Activated naive CD8-positive, alpha-beta T cell treated with anti-CD3 and anti-CD28 coated beads for 36 hours (primary cell): ENCODE measurements at places on chromosomes 1 and 21. TPM values are rescaled to one million over a fixed set of nuclear protein-coding genes. Genes with fewer than 3 reads are reported as not detected.

GRCh38 chr1:157025385-157025784 lies 20.2 kb downstream of the ARHGEF11 start:
- peaks cover 33% of the 10 kb centered on the region for H3K27me3 ChIP-seq
- H3K36me3 ChIP-seq = no peaks in the 10 kb centered on the region
- H3K4me3 ChIP-seq = no peak overlapping the region
- DNase-seq = no peak
- no peaks in the 10 kb centered on the region for H3K4me1 ChIP-seq
- H3K27ac ChIP-seq = no peak overlapping the region

- peaks cover 8% of the 10 kb centered on the region for H3K36me3 ChIP-seq
- no peaks in the 10 kb centered on the region for H3K4me1 ChIP-seq
- DNase-seq = no peak
- H3K4me3 ChIP-seq = no peak overlapping the region
- H3K27me3 ChIP-seq = no peaks in the 10 kb centered on the region
- no peak overlapping the region for H3K27ac ChIP-seq
These were observed 7.7 kb downstream of the LSS start for GRCh38 chr21:46220847-46221246.

DNA sequence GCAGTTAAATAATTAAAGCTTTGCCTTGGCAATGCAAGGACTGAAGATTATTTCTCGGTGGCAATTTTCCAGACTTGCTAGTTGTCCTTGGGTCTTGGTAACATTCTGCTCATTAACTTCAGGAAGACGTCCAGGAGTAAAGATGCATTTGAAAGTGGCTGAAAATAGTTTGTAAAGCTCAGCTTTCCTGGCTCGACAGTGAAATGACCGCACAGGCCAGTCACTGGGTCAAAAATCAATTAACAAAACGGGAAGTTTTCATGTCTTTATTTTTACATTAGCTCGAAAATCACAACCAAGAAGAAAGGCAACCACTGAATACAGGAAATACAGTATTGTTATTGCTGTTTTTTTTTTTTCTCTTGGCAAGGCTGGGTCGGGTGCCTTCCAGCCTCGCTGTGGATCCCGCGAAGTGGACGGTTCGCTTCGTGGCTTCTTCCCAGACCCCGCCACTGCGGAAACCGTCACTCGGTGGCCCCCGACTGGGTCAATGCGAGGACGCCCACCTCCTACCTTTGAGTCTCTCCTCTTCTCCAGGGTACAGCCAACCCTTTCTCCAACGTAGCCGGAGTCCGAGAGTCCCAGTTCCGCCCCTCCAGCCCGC lies 479 bp upstream of the SNX7 start:
- peaks cover 66% of the 10 kb centered on the region for H3K27me3 ChIP-seq
- peak overlapping the region; percentile 34 for H3K4me3 ChIP-seq
- no peaks in the 10 kb centered on the region for H3K36me3 ChIP-seq
- no peak for DNase-seq
- H3K4me1 ChIP-seq = peaks cover 8% of the 10 kb centered on the region

DNA sequence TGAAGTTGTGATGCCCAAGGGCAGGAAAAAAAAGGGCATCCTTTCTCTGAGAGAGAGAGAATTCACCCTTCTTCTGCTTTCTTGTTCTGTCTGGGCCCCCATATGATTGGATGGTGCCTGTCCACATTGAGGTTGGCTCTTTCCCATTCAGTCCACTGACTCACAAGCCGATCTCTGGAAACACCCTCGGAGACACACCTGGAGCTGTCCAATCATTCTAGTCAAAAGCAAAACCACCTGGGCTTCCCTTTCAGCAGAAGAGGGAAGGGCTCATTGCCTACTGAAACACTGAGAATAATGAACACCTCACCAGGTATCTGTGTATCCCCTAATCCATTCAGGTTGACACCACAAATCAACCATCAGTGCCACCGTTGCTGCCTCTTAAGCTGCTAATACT lies 103.7 kb upstream of the GNG12 start:
- no peaks in the 10 kb centered on the region for H3K36me3 ChIP-seq
- no peak overlapping the region for H3K27ac ChIP-seq
- H3K27me3 ChIP-seq = peaks cover 10% of the 10 kb centered on the region
- no peak for DNase-seq

DNA sequence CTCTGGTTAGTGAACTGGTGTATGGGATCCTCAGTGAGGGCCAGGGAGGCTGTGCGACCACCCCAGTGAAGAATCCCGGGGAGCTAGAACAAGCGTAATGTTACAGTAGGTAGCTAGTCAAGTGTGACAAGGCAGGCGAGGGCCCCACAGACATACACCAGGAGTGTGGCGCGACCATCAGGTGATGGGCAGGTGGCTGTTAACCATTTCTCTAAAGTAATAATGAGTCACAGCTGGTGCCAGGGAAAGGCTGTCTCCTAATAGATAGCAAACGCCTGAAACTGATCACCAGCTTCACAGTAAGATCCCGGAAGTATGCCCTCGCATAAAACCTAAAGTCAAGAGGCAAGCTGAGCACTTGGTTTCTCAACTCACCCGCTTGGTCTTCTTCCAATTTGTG lies 40.5 kb upstream of the TARBP1 start:
- H3K4me3 ChIP-seq = no peak overlapping the region
- DNase-seq = no peak
- H3K27me3 ChIP-seq = no peaks in the 10 kb centered on the region
- no peaks in the 10 kb centered on the region for H3K36me3 ChIP-seq
- H3K27ac ChIP-seq = no peak overlapping the region
- H3K4me1 ChIP-seq = peaks cover 31% of the 10 kb centered on the region

- peaks cover 5% of the 10 kb centered on the region for H3K4me1 ChIP-seq
- H3K27me3 ChIP-seq = peaks cover 32% of the 10 kb centered on the region
- peak; percentile 63 for DNase-seq
- H3K4me3 ChIP-seq = no peak overlapping the region
- H3K36me3 ChIP-seq = no peaks in the 10 kb centered on the region
- no peak overlapping the region for H3K27ac ChIP-seq
These were observed 1.6 kb upstream of the AJAP1 start for GRCh38 chr1:4652631-4653327.

- H3K27me3 ChIP-seq = no peaks in the 10 kb centered on the region
- H3K36me3 ChIP-seq = no peaks in the 10 kb centered on the region
- no peak for DNase-seq
- no peak overlapping the region for H3K27ac ChIP-seq
These were observed 13.1 kb upstream of the PRRC2C start for GRCh38 chr1:171472183-171472647.

GRCh38 chr1:211903490-211904245 lies 73.1 kb upstream of the LPGAT1 start:
- no peaks in the 10 kb centered on the region for H3K4me1 ChIP-seq
- no peaks in the 10 kb centered on the region for H3K27me3 ChIP-seq
- no peak overlapping the region for H3K27ac ChIP-seq
- DNase-seq = no peak
- H3K36me3 ChIP-seq = no peaks in the 10 kb centered on the region
- H3K4me3 ChIP-seq = no peak overlapping the region

GRCh38 chr1:150557065-150557600 lies 7.9 kb downstream of the ADAMTSL4 start:
- H3K36me3 ChIP-seq = no peaks in the 10 kb centered on the region
- H3K4me1 ChIP-seq = peaks cover 20% of the 10 kb centered on the region
- H3K27ac ChIP-seq = no peak overlapping the region
- peaks cover 4% of the 10 kb centered on the region for H3K27me3 ChIP-seq
- no peak for DNase-seq

- no peak overlapping the region for H3K27ac ChIP-seq
- DNase-seq = peak; percentile 81
- no peaks in the 10 kb centered on the region for H3K27me3 ChIP-seq
These were observed 15.5 kb upstream of the GSTM4 start for GRCh38 chr1:109640285-109640865.

GRCh38 chr21:35506352-35506751 lies 457.2 kb upstream of the RUNX1 start:
- no peak overlapping the region for H3K4me3 ChIP-seq
- no peak overlapping the region for H3K27ac ChIP-seq
- H3K36me3 ChIP-seq = no peaks in the 10 kb centered on the region

GRCh38 chr1:238672262-238672661 lies 714.1 kb upstream of the CHRM3 start:
- H3K27me3 ChIP-seq = no peaks in the 10 kb centered on the region
- DNase-seq = no peak
- H3K36me3 ChIP-seq = no peaks in the 10 kb centered on the region
- no peak overlapping the region for H3K4me3 ChIP-seq
- H3K4me1 ChIP-seq = no peaks in the 10 kb centered on the region

- H3K4me1 ChIP-seq = peaks cover 5% of the 10 kb centered on the region
- H3K27me3 ChIP-seq = no peaks in the 10 kb centered on the region
- no peak overlapping the region for H3K4me3 ChIP-seq
- H3K27ac ChIP-seq = no peak overlapping the region
- no peaks in the 10 kb centered on the region for H3K36me3 ChIP-seq
These were observed 8.9 kb downstream of the CITED4 start for GRCh38 chr1:40853113-40853884.

- H3K27me3 ChIP-seq = peaks cover 12% of the 10 kb centered on the region
- H3K4me1 ChIP-seq = no peaks in the 10 kb centered on the region
- no peaks in the 10 kb centered on the region for H3K36me3 ChIP-seq
- no peak overlapping the region for H3K4me3 ChIP-seq
- H3K27ac ChIP-seq = no peak overlapping the region
These were observed 24.6 kb upstream of the PLPPR4 start for GRCh38 chr1:99239690-99240089.

- DNase-seq = no peak
- H3K4me3 ChIP-seq = peak overlapping the region; percentile 94
- peak overlapping the region; percentile 23 for H3K27ac ChIP-seq
- peaks cover 27% of the 10 kb centered on the region for H3K36me3 ChIP-seq
- H3K27me3 ChIP-seq = no peaks in the 10 kb centered on the region
These were observed 898 bp downstream of the C1orf174 start for GRCh38 chr1:3898994-3899753.

DNA sequence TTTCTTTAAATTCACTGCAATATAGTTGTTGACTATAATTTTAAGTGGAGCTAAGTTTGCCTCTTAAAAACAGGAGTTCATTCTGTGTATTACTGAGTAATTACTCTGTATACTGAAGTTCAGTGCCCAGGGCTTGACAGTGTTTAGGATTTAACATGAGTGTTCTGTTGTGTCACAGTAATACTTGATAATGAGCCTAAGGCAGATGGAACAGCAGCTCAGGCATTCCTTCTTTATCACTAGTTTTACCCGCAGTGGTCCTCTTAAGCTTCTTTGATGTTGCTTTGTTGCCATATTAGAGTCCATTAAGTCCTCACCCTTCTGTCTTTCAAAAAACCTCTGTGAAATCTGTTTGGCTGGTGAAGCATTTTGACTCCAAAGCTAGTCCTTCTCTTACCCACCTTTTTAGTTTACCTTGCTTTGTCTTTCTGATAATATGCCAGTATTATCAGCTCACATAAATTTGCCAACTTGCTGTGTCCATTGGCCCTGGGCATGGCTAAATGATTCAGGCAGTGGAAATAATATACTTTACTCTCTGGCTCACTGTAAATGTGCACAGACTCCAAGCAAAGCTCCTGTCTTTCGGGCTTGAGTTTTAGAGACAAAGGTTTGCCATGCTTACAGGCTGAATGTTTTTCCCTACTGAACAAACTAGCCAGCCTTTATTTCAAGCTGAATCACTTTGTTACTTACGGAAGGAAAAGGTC lies 17.7 kb downstream of the HIPK1 start:
- peak overlapping the region; percentile 80 for H3K27ac ChIP-seq
- no peak for DNase-seq
- H3K4me3 ChIP-seq = peak overlapping the region; percentile 60
- H3K4me1 ChIP-seq = peaks cover 73% of the 10 kb centered on the region
- no peaks in the 10 kb centered on the region for H3K27me3 ChIP-seq
- peaks cover 40% of the 10 kb centered on the region for H3K36me3 ChIP-seq

GRCh38 chr1:209057901-209058300 lies 525.6 kb upstream of the CAMK1G start:
- DNase-seq = no peak
- no peak overlapping the region for H3K4me3 ChIP-seq
- peaks cover 8% of the 10 kb centered on the region for H3K27me3 ChIP-seq
- no peak overlapping the region for H3K27ac ChIP-seq
- no peaks in the 10 kb centered on the region for H3K36me3 ChIP-seq

- H3K4me1 ChIP-seq = peaks cover 64% of the 10 kb centered on the region
- H3K27ac ChIP-seq = no peak overlapping the region
- DNase-seq = no peak
- H3K36me3 ChIP-seq = no peaks in the 10 kb centered on the region
- no peaks in the 10 kb centered on the region for H3K27me3 ChIP-seq
- no peak overlapping the region for H3K4me3 ChIP-seq
These were observed 24.1 kb upstream of the ABCG1 start for GRCh38 chr21:42194863-42195262.

KLHDC7A gene
- total RNA-seq = not detected

RNF187 gene
- 119 TPM for total RNA-seq

SDE2 gene
- 20.0 TPM for total RNA-seq

SEMA4A gene
- total RNA-seq = 16.1 TPM

RPS8 gene
- total RNA-seq = 2,665 TPM

HES3 gene
- total RNA-seq = not detected

LMOD1 gene
- not detected for total RNA-seq

TFF2 gene
- total RNA-seq = not detected

ELF3 gene
- 0.30 TPM for total RNA-seq

BEND5 gene
- 48.3 TPM for total RNA-seq

TENT5C gene
- total RNA-seq = 4.2 TPM

ITLN2 gene
- not detected for total RNA-seq

TINAGL1 gene
- total RNA-seq = not detected

CASZ1 gene
- total RNA-seq = 2.2 TPM

OLFM3 gene
- total RNA-seq = not detected
